ENCODE measurements at places on chromosomes 12 and 14.

DNA sequence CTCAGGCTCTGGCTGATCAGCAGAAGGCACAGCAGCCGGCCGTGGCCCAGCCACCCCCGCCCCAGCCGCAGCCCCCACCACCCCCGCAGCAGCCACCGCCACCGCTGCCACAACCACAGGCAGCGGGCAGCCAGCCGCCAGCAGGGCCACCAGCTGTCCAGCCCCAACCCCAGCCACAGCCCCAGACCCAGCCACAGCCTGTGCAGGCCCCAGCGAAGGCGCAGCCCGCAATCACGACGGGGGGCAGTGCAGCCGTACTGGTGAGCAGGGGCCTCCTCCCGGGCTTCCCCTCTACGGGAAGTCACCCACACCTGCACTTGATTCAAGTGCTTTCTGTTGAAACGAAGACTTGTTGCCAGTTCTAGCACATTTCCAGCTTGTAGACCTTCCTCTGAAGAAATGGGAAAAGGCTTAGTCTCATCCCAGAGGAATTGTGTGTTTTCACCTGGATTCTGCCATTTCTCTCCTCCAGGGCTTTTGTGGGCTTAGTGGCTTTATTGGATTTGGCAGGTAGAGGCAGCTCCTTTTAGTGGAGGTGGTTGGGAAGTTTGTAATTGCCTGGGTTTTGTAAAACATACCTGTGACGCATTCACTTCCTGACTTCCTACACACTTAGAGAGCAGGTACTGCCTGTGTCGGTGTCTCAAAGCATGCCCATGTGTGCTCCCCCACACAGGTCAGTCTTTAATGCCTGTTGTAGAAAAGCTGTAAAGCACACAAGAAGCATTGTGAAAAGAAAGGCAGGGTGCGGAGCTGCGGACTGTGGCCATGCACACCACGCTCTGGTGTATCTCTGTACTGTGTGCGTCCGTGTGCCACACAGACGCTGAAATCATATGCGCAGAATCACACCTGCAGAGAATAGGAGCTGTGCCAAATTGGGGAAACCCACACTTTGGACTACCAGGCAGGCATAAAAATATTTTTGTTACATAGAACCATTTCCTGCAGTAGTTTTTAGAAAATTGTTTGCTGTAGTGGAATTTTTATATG is 90.5 kb downstream of the DDX51 start:
- no peak for DNase-seq

- no peak for DNase-seq
Observed at GRCh38 chr12:65443038-65443437, 164.6 kb downstream of the MSRB3 start.

- DNase-seq = no peak
Observed at GRCh38 chr12:24500421-24500820, 448.5 kb downstream of the BCAT1 start.

- no peak for DNase-seq
Observed at GRCh38 chr14:92597906-92598905, 84.6 kb downstream of the RIN3 start.

DNA sequence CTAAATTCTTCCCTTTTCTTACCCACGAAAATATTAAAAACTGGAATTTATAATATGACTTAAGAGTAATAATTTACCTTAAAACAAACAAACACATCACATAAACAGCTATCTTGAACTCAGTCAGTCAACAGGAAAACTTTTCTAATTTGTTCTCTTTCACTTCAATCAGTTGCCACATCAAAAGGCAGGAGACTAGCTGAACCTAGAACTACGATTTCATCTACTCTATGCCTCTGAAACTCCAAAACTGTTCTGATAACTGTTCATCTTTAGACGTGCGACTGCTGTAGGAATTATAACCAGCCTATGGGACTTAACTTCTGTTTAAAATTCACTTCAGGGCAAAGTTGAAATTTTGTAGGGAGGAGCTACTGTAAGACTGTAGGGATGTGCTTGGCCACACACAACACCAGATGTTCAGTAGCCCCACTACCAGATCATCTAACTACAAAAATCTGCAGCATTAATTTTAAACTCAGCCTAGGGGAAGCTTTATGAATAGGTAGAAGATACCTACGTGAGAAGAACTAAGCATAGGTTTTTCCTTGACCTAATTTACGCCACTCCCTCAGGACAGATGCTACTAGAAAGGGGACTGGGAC is 7.6 kb upstream of the RAD51AP1 start:
- no peak for DNase-seq

DNA sequence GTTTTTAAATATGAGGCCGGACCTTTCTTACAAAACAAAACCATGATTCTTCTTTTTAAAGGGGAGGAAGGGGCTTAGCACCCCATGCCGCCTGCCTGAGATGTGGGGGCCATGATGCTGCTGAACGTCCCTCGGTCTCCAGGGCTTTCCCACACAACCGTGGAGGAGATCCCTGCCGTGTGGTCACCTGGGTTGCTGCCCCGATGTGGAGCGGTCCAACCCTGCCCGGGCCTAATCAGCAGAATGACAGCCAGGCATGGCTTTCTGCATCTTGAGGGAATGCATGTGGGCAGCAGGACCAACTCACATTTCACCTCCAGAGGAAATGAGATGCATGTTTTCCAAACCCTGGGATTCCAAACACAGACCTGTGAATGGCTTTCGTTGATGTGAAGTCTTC is 48.9 kb upstream of the C14orf180 start:
- no peak for DNase-seq

- no peak for DNase-seq
Observed at GRCh38 chr14:104967386-104968152, 10.6 kb downstream of the AHNAK2 start.

DNA sequence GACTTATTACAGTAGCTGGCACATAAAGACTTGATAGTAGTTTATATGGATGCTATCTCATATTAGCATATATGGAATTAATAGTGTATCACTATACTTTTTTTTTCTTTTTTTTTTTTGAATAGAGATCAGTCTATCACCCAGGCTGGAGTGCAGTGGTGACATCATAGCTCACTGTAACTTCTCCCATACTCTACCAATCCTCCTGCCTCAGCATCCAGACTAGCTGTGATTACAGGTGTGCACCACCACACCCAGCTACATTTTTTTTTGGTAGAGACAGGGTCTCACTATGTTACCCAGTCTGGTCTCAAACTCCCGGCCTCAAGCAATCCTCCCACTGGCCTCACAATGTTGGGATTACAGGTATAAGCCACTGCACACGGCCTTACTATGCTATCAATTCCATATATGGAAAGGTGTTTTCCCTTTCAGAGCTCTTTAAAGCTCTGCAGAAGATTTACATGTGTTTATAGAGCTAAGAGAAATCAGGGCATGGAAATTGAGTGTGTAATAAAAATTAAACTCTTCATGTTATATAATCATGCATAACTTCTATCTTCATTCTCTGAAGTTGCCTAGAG is 1.8 kb upstream of the TBK1 start:
- DNase-seq = no peak

DNA sequence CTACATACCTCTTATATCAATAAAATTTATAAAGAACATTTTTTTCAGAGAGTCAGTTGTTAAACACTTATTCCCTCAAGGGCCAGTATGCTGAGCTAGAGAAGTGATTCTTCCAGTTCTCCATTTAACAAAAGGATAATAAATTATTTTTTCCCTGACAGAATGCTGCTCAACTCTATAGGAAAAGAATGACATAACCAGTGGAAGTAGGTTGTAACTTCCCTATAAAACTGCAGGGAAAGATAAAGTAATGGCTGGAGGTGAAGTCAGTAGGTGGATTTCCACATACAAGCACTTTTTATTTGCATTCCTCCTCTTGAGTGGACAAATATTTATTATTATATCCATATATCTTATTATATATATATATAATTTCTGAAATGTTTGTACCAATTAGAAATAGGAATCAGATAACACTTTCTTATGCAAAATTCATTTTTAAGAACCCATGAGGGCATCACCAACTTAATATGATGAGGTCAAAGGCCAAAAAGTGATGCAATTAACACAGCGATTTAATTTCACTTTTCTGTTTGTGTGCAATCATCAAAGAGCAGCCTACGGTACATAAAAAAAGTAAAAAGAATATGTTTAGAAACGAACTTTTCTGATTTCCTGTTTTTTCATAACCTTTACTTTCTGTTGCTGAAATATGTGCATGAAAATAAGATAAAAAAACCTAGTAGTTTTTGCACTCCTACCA is 175.3 kb downstream of the PRKD1 start:
- DNase-seq = no peak

- no peak for DNase-seq
Observed at GRCh38 chr12:90275088-90275487, 566.5 kb upstream of the ATP2B1 start.

GRCh38 chr12:109597795-109598427 is 24.3 kb downstream of the MVK start:
- DNase-seq = peak; percentile 86

- DNase-seq = peak; percentile 81
Observed at GRCh38 chr14:52553671-52554575, 1.3 kb downstream of the GPR137C start.

DNA sequence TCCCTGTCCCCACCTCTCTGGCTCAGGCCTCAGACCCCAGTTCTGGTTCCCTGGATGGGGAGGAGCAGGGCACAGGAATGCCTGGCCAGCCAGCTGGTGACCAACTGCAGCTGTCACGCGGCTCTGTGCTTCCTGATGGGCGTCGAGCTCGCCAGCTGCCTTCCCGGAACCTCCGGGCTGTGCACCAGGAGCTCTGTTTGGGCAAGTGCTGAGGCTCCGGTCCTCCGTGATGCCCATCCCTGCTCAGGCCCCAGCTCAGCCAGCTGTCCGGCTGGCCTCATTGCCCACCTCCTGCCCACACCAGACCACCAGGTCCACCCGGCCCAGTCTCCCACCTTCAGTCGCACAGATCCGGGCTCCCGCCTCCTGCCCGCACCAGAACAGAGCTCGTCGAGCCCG is 4.8 kb downstream of the IFFO1 start:
- DNase-seq = peak; percentile 47

- no peak for DNase-seq
Observed at GRCh38 chr12:112963227-112963861, 15.0 kb upstream of the OAS2 start.

DNA sequence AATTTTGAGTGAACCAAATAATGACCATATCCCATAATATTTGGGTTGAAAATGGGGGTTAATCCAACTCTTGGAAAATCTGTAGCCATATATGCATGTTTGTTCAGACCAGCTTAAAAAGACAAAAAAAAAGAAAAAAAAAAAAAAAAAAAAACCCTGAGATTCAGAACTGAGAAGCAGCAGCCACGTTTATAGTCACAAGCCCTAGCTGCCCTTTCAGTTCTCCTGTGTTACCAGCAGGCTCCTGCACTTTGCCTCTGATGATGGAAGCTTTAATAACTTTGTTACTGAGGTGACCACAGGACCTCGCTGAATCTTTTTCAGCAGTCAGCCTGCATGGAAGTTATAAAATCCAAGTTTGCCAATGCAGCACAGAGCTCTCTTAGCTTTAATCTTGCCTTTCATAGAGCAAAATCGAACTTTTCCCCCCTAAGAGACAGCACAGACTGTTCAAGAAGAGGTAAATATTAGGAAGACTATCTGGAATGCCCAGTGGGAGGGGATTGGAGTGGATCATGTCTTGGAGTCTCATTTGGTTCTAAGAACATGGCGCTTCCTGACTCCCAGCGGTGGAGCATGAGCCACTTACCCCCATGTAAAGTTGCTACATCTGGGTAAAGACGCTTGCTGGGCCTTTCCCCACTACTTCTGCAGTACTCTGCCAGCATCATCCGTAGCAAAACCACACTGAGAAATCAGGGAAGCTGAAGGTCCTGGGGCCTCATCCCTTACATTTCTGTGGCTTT is 20.6 kb downstream of the GNG2 start:
- no peak for DNase-seq

- no peak for DNase-seq
Observed at GRCh38 chr12:50603817-50604639, 99.2 kb downstream of the DIP2B start.

- no peak for DNase-seq
Observed at GRCh38 chr12:123264642-123265041, 7.0 kb downstream of the CDK2AP1 start.

- no peak for DNase-seq
Observed at GRCh38 chr12:13599176-13599575, 382.2 kb downstream of the GRIN2B start.

DNA sequence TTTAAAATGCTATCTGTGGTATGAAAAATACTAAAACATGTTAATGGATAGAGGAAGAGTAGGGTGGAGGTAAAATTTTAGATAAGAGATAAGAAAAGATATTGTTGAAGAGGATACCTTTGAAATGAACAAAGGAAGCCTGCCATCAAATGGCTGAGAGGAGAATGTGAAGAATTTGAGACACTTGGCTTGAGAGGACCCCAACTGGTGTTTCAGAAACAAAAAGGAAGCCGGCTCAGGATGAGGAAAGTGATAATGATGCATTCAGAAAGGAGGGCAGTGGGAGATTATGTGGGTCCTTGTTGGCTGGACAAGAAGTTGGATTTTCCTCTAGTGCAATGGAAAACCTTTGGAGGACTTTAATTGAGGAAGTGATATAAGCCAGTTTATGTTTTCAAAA is 264.4 kb downstream of the DUSP6 start:
- no peak for DNase-seq

DNA sequence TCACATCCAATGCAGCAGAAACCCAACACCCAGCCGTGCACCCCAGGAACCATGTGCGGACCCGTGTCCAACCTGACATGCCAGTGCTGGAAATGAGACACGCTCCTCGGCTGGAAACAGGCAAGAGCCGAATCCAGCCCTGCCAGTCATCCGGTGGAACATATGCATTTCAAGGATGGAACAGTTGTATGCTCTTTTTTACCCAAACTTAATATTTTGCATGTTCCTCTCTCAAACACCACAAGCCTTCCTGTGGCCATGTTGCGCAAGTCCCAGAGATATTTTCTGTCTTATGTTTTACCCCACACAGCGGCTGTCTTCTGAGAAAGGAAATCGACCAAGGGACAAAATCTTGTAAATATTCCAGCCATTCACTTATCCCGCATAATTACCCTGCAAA is 196.9 kb downstream of the BCL11B start:
- DNase-seq = no peak

DNA sequence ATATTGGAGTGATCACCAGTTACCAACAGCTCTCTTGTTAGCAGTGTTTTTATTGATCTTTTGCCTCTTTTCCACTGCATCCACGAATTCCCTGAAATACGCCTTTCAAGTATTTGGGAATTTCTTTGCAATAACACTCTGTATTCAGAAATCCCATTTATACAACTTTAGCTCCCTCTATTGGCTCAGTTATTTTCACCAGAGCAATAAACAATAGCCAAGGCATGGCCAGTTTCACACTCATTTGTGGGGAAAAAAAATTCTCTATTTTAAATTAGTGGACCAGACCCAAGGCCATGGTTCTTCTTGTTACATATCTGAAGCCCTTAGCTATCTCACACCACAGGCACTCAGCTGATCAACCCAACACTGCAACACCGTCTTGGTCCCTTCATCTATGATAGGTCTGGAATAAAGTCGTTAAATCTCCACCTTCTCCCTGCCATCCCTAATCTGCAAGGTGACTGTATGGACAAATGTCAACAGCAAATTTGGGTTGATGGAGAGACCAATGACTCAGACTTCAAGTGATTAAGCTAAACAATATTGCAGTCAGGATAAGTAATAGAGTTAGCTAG is 92.4 kb upstream of the TMEM260 start:
- DNase-seq = no peak

GRCh38 chr12:132407451-132407961 is 78.1 kb upstream of the GALNT9 start:
- no peak for DNase-seq

- DNase-seq = no peak
Observed at GRCh38 chr12:47085815-47086252, 6.1 kb upstream of the AMIGO2 start.

All from hippocampal formation (tissue), 2 donors.